ENCODE measurements at places on chromosomes 12 and 14.

DNA sequence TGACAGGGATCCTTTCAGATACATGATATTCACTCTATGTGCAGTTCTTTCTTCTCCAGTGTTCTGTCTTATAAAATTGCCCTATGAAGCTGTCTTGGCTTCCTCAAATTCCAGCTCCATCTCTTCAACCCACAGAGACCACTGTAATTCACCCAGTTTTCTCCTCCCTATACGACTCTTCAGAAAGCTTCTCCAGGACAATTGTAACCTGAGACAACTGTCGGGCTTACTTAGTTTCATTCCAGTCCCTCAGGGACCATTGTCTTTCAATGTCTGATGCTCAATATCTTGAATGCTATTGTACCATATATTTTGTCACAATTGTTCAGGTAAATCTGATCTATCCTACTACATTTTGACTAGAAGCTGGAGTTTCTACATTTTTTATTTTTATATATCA is 345.3 kb downstream of the RPL10L start:
- DNase-seq: no peak

GRCh38 chr14:67627519-67627918 is 7.8 kb downstream of the ARG2 start:
- DNase-seq: no peak

DNA sequence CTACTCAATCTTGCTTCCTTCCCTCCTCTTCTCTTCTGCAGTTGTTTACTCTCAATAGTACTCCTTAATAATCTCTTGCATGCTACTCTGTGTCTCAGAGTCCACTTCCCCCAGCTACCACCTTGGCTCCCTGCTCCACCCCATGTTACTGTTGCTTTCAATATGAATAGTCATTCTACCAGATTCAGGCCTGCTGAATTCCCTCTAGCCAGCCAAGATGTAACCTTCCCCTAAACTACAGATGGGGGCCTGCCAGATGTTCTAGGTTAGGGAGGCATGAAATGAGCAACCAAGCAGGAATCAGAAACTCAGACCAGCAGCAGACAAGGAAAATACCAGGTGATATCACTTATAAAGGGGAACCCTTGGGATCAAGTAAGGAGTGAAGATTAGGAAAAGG is 392.1 kb upstream of the DDHD1 start:
- DNase-seq: no peak

GRCh38 chr12:19205120-19205519 is 75.6 kb downstream of the PLEKHA5 start:
- DNase-seq: no peak

DNA sequence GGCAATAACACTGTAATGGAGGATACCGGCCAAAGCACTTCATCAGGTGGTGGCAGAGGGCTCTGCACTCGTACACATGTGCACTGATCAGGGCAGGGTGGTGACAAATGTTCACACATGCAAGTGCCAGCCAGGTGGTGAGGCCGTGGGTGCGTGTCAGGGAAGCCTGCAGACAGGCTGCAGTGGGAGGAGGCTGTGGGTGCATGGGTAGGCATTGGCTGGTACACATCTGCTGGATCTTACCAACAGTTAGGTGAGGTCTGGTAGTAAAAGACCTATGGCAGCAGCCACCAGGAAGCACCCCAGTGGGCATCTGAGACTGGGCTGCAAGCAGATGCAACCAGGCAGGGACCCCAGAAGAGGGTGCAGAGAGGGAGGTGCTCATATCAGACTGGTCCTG is 65.3 kb downstream of the PDE6H start:
- no peak for DNase-seq

- no peak for DNase-seq
Observed at GRCh38 chr12:105843561-105843960, 295.2 kb downstream of the NUAK1 start.

DNA sequence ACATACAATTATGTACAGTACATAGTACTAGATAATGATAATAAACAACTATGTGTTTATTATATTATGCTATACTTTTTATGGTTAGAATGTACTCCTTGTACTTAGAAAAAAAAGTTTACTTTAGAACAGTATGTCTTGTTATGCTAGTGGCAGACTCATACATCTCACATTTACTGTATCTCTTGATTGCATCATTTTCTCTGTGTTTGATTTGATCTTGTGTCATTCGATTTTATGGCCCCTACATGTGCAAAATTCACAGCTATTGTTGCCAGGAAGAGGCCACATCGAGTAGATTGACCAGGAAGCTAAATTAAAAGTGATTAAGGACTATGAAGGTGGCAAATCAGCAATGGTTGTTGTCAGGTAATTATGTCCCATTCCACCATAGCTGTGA is 153.0 kb downstream of the PCNX1 start:
- DNase-seq: no peak

DNA sequence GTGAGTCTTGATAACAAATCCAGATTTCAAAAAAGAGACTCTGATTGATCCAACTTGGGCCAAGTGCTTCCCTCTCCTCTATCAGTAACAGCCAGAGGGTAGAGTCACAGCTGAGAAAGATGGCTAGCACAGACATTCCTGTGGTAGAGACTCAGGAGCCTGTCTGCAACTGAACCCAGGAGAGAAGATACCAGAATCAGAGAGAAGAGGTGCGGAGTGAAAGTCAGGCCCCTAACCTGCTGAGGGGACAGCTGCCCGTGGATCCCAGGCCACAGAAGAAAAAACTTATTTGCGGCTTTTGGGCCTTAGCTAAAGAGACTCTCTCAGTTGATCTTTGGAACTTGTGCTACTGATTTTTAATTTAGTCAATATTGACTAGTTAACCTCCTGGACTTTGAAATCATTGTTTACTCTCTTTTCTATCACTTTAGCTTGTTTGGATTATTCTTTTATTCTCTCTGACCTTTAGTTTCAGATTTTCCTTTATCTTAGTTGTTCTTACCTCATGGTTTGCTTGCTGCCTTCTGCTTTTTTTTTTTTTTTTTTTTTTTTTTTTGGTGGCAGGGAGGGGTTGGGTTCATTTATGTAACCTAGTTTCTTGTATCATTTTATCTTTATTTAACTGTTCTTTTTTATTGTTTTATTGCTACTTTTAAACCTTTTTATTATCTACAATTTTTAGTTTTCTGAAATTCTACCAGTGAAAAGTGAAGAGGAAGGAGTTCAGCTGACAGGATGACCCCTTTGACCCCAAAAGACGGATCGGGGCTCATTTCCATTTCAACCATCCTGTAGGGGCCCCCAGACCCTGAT is 154.9 kb upstream of the KRR1 start:
- no peak for DNase-seq

Data from CD8-positive, alpha-beta T cell (primary cell).